ENCODE measurements at places on chromosomes 12 and 14. TPM values are rescaled to one million over a fixed set of nuclear protein-coding genes. Genes with fewer than 3 reads are reported as not detected.

DNA sequence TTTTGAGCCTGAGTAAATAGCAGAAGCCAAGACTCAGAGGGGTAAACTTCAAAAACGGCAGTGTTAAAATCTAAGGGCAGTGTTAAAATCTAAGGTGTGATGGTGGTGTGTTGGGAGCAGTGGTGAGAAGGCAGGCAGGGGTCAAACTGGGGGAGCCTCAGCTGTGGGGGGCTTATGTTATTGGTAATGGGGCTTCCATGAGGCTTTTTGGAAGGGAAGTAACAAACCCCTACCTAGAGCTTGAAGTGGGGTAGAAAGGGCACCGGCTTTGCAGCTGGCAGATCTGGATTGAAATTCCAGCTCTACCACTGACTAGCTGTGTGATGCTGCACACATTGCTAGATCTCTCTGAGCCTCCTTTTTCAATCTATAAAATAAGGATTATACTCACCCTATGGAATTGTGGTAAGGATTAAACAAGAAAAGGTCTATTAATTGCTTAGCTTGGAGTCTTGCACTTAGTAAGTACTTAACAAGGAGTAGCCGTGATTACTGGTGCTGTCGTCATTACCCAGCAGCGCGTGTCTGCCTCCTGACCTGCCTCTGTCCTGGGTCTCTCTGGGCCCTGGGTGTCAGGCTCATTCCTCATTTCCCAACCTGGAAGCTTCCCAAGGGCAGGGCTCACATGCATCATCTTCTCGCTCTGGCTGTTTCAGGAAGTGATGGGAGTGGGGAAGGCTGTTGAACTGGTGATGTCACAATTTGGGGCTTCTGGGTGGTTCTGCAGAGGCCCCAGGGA lies 18.5 kb upstream of the KRT80 start:
- DNase-seq = peak; percentile 67

DNA sequence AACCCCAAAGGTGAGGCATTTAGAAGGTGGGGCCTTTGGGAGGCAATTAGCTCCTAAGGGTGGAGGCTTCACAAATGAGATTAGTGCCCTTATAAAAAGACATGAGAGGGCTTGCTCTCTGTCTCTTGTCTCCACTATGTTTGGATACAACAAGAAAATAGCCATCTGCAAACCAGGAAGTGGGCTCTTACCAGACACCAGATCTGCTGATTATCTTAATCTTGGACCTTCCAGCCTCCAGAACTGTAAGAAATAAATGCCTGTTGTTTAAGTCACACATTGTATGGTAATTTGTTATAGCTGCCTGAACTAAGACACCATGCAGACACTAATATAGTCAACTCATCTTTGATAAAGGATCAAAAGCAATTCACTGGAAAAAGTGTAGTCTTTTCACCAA lies 34.4 kb downstream of the TMEM116 start:
- DNase-seq = no peak

DNA sequence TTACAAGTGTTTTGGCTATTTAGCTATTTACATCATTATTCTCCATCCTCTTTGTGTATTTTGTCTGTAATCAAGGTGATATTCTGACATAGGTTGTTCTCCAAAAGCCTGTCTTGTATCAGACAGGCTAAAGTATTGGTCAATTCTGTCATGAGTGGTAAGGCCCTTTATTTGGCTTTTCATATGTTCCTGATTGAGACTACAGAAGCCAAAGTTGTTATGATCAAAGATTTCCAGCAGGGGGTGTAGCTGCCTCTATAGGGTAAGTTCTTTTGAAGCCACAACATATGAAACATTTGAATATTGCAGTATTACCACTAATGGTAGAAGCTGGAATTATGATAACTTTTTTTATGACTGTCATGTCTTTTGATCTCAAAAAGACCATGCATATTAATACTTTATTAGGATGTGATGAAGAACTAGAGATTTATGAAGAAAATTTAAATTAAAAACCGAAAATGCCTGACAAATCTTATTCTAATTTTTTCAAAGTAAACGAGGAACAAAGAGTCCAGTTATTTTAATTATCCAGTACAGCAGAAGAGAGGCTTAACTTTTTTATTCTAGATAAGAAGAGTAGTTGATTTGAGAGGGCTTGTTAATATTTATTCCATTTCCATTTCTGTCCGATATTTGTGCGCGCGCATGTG lies 3.4 kb upstream of the ARHGAP5 start:
- no peak for DNase-seq

DNA sequence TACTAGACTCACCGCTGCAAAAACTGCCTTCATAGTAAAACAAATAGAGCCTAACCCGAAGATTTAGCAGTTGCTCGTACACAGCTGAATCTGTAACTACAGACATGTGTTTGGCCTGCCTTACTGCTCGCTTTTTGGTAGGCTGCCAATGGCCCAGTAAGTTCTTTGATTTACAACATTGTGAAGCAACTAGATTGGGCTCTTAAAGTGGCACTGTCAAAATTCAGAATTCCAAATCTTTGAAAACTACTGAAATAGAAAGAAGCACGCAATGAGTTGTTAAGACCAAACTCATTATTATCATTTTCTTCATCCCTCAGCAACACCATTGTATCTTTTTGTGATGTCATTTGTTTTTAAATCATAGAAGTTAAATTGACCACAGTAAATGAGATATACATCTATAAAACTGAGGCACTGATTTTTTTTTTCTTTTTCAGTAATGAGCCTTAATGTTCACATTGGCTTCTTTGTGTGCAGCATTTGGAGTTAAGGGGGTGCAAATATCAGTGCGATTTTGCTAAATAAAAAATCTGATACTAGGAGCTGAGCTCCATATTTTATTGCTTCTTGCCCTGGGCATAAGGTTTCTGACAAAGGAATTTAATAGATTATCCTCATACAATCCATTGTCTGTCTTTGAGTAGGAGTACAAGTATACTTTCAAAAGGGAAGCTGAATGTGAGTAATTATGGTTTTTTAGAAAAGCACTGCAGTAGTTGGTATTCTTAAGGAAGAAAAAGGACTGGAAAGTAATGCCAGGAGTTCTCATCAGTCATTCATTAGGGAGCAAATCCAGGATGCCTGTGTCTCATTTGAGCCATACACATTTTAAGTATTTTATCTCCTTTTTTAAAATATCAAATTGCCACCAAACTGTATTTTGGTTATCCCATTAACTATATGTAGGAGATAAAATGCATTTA lies 138.5 kb downstream of the KICS2 start:
- DNase-seq = peak; percentile 84

- DNase-seq = no peak
These were observed 365.3 kb downstream of the NUAK1 start for GRCh38 chr12:105773471-105773870.

DNA sequence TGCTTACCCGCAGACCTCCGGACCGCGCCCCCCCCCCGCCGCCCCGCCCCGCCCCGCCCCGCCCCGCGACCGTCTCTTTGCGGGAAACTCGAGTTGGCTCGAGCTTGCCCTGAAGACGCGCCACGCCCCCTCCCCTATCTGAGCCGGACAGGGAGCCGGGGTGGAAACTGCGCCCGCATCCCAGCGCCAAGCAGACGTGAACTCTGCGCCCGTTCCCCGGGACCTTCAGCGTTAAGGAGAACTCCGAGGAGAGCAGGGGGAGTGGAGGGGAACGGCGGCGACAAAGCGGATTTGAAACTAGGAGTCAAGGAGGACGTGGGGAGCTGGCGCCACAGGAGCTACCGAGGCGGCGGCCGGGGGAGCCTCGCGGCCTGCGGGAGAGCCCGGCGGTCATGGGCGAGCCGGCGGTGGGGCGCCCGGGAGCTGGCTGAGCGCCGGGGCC lies at the start of gene KCNK13:
Gene KCNK13, plus strand, starts transcription at position 310 of the 442 bp plus-strand sequence. CDS start 212 bp downstream, outside the sequence.
- no peak for DNase-seq

DNA sequence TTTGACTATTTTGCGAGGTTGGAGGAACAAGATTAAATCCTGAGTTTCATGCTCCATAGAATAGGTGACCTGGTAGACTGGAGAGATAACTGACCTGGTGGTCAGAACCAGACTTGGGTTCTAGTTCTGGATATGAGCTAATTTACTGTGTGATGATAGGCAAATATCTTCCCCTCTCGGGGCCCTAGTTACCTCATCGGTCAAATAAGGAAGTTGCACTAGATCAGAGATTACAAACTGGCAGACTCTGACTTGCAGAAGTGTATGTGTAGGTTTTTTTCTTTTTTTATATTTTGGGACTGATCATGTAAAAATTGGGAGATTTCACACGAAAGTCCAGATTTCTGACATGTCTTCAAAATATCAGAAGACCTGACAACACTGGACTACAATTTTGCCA lies 37.0 kb downstream of the RPH3A start:
- no peak for DNase-seq

DNA sequence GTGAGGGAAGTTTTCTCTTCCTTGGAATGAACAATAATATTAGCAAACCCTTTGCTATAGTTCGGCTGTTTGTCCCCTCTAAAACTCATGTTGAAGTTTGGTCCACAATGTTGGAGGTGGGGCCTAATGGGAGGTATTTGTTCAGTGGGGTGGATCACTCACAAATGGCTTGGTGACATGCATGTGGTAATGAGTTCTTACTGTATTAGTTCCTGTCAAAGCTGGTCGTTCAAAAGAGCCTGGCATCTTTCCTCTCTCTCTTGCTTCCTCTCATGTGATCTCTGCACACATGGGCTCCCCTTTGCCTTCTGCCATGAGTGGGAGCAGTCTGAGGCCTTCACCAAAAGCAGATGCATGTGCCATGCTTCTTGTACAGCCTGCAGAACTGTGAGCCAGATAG lies 13.1 kb upstream of the PPP4R4 start:
- DNase-seq = no peak

DNA sequence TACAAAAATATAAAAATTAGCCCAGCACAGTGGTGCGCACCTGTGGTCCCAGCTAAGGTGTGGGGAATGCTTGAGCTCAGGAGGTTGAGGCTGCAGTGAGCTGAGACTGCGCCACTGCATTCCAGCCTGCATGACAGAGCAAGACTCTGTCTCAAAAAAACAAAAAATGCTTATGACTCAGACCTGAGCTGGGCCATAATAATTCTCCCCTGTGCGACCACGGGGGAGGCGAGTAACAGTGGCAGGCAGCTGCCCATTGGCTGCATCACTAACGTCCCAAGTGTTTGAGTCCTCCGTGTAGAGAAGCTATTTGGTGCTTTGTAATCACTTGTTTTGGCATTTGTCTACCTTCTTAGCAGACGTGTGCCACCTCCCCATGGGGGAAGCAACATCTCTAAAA lies 24.9 kb downstream of the PSMC1 start:
- DNase-seq = no peak

- no peak for DNase-seq
These were observed 38.4 kb upstream of the TMEM132C start for GRCh38 chr12:128228581-128228980.

DNA sequence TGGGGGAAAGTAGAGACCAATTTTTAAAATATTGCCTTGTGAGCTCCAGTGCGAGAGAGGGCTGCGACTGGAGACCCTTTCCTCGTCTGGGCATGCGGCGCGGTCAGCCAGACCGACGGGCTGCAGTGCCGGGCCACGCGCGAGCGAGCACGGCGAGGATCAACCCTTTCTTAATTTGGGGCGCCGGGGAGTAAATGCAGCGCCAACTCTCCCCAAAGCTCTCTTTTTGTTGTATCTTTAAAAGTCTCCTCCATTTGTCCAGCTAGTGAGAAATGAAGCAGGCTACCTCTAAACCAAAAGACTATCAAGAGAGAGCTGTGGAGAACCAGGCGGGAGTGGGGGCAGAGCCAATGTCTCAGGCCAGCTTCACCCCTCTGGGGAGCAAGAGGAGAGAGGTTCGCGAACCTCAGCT lies 1.4 kb downstream of the SIX1 start:
- DNase-seq = no peak

LAG3 gene
- 1.8 TPM for total RNA-seq

BEGAIN gene
- 1.6 TPM for total RNA-seq

MYO1A gene
- total RNA-seq = 0.58 TPM

DNA sequence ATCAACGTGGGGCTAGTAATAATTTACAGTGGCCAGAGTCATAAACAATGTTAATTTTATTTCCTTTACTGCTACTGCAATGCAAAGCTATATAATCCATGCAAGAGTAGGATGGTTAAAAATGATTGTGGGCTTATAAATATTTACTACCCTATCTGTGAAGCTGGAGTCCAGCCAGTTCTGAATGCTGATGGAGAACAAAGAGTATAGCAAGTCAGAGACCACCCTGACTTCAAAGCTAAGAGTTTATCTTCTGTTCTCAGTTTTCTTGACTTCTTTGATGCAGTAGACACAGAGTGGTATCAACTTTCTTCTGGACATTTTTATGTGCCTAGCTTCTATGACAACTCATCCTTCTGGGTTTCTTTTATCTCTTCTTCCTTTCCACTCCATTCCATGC lies 34.0 kb upstream of the OVCH1 start:
- no peak for DNase-seq

PRKCH gene
- total RNA-seq = 32.2 TPM

GRCh38 chr14:69543341-69544115 lies 31.1 kb downstream of the CCDC177 start:
- no peak for DNase-seq

EXOC3L4 gene
- 4.8 TPM for total RNA-seq

GRCh38 chr14:92596331-92596907 lies 82.8 kb downstream of the RIN3 start:
- DNase-seq = no peak

- no peak for DNase-seq
These were observed 38.7 kb downstream of the ADGRD1 start for GRCh38 chr12:130992448-130992847.

GRCh38 chr12:106378788-106379187 lies 21.2 kb downstream of the POLR3B start:
- DNase-seq = no peak

GRCh38 chr14:45940318-45940717 lies 687.3 kb upstream of the MIS18BP1 start:
- DNase-seq = no peak

- DNase-seq = no peak
These were observed 21.7 kb downstream of the CBX5 start for GRCh38 chr12:54258201-54258681.

KRT74 gene
- not detected for total RNA-seq

GRCh38 chr14:25394791-25395391 lies 344.9 kb upstream of the STXBP6 start:
- no peak for DNase-seq

DNA sequence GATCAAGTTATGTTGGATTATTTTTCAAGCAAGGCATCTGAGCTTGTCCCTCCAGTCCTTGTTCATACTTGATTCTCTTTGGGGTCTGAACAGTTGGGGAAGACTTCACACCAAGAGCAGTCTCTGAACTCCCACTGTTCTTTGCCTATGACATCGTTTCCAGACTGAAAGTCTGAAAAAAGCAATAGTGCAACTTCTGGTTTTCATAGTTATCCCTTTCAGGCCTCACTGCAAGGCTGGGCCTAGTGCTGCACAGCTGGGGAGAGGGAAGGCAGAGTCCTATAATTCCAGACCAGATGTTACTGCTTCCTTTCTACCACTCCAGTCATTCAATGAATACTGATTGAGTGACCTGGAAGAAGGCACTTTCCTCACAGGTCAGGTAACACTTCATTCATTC lies 187.1 kb upstream of the CCND2 start:
- DNase-seq = no peak

LMNTD1 gene
- not detected for total RNA-seq

NTF3 gene
- total RNA-seq = 51.6 TPM

- no peak for DNase-seq
These were observed 19.8 kb downstream of the ERH start for GRCh38 chr14:69378274-69378673.

- DNase-seq = no peak
These were observed 35.8 kb upstream of the FBXO33 start for GRCh38 chr14:39467889-39468524.

- peak; percentile 60 for DNase-seq
These were observed 19.3 kb upstream of the KIF26A start for GRCh38 chr14:104119119-104119487.

- DNase-seq = no peak
These were observed 204.0 kb downstream of the AACS start for GRCh38 chr12:125269276-125269675.
